ENCODE measurements at places on chromosomes 4 and X. TPM values are rescaled to one million over a fixed set of nuclear protein-coding genes. Genes with fewer than 3 reads are reported as not detected.
A peak's percentile ranks its signal among the peaks of the same experiment; 100 is the strongest.

CTAG1A gene
- not detected for total RNA-seq

GRCh38 chrX:48083212-48083611 is 11.8 kb upstream of the ZNF630 start:
- no peaks in the 10 kb centered on the region for H3K36me3 ChIP-seq
- H3K4me3 ChIP-seq: no peak overlapping the region
- no peaks in the 10 kb centered on the region for H3K27me3 ChIP-seq
- no peak overlapping the region for H3K27ac ChIP-seq
- no peak for DNase-seq

- no peaks in the 10 kb centered on the region for H3K36me3 ChIP-seq
- no peak for DNase-seq
- no peaks in the 10 kb centered on the region for H3K27me3 ChIP-seq
- no peak overlapping the region for H3K4me3 ChIP-seq
- no peaks in the 10 kb centered on the region for H3K4me1 ChIP-seq
- H3K27ac ChIP-seq: no peak overlapping the region
Measured at GRCh38 chr4:26732356-26732755, 128.3 kb upstream of the STIM2 start.

DNA sequence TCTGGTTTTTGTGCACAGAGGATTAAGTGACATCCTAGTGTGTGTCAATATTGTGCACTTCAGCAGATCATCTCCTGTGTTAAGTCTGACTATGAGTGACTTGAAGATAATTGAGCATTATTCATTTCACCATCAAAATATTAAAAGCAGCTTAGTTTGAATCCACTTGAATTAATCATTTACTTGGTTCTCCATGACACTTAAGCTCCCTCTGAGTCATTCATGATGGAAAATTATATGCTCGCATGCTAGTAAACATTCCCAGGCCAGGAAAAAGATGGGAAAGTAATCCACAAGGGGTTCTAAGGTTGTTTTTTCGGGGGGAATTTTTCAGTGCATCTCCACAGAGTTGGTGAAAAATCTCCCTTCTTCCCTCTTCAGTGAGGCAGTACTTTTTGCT is 97.2 kb upstream of the EOLA2 start:
- H3K27me3 ChIP-seq: no peaks in the 10 kb centered on the region
- H3K4me3 ChIP-seq: no peak overlapping the region
- no peaks in the 10 kb centered on the region for H3K36me3 ChIP-seq
- no peaks in the 10 kb centered on the region for H3K4me1 ChIP-seq
- no peak overlapping the region for H3K27ac ChIP-seq

HS6ST2 gene
- total RNA-seq: 0.87 TPM

GLA gene
- total RNA-seq: 46.3 TPM

TREX2 gene
- total RNA-seq: 1.2 TPM

GRCh38 chrX:65673857-65674203 is 6.4 kb downstream of the MSN start:
- peak overlapping the region; percentile 51 for H3K27ac ChIP-seq
- H3K4me3 ChIP-seq: peak overlapping the region; percentile 14
- no peaks in the 10 kb centered on the region for H3K36me3 ChIP-seq
- no peak for DNase-seq
- H3K27me3 ChIP-seq: no peaks in the 10 kb centered on the region

CLDN22 gene
- total RNA-seq: not detected

- no peak overlapping the region for H3K27ac ChIP-seq
- no peaks in the 10 kb centered on the region for H3K4me1 ChIP-seq
- H3K4me3 ChIP-seq: no peak overlapping the region
- H3K27me3 ChIP-seq: no peaks in the 10 kb centered on the region
Measured at GRCh38 chrX:68584221-68584620, 63.2 kb upstream of the STARD8 start.

DNA sequence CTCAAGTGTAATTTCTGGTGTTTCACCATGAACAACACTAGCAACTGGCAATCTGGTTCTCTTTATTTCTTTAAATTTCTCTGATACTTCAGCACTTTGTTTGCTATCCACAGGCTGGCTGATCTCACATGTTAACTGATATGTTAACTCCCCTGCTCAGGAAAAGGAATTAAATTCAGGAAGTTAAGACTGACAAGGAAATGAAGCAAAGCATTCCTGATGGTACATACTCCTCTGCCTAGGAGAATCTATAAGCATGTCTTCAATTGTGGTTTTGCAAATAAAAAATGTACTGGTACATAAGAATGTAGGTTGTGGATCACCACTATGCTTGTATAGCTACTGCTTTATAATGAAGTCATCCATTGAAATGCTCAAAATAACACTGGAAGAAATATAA is 1119.2 kb upstream of the INTU start:
- no peaks in the 10 kb centered on the region for H3K36me3 ChIP-seq
- no peak overlapping the region for H3K4me3 ChIP-seq
- no peak for DNase-seq
- H3K27me3 ChIP-seq: no peaks in the 10 kb centered on the region
- H3K4me1 ChIP-seq: no peaks in the 10 kb centered on the region

DNA sequence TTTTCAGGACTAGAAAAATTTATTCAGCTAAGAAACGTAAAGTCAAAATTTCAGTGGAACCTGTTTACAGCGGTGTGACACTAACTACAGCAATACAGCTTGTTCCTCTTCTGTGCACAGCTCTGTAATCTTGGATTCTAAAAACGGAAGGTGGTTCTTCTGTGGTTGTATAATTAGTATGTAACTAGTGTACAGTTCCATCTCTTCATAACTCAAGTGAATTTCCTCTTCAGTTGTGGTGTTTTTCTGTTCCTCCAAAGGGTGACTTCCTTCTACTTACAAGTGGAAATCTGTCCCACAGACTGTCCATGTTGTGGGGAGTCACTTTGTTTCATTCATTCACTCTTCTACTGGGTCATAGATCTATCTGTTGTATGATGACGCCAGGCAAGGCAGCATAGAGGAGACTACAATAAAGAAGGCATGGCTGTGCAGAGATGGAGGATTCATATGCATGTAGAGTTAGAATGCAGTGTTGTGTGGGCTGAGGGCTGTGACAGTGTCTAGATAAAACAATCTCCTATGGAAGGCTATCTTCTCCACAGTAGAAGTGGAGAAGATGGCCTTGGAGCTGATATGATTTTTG is 5.4 kb downstream of the DAPP1 start:
- H3K27me3 ChIP-seq: no peaks in the 10 kb centered on the region
- no peak overlapping the region for H3K27ac ChIP-seq
- H3K36me3 ChIP-seq: no peaks in the 10 kb centered on the region
- no peaks in the 10 kb centered on the region for H3K4me1 ChIP-seq
- DNase-seq: no peak
- H3K4me3 ChIP-seq: no peak overlapping the region

DNA sequence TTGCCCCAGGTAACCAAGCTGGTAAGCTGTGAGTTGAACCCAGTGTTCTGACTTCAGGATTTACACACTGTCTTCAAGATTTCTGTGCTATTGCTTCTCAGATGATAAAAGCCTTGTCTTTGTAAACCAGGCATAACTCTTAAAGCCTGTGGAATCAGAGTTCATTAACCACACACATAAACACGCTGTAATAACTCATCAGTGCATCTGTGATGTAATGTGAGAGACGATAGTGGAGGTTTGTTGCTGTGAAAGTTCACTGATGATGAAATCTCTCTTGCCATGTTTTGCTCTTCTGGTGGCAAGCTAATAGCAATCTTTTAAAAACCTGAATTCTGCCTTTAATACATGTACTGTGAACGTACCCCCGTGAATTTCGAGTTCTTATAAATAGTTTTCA is 41.5 kb downstream of the CLCN4 start:
- H3K4me3 ChIP-seq: no peak overlapping the region
- H3K27ac ChIP-seq: no peak overlapping the region
- DNase-seq: no peak
- H3K4me1 ChIP-seq: no peaks in the 10 kb centered on the region

GRCh38 chr4:36549252-36549651 is 267.8 kb downstream of the DTHD1 start:
- no peak for DNase-seq
- no peaks in the 10 kb centered on the region for H3K4me1 ChIP-seq
- no peaks in the 10 kb centered on the region for H3K36me3 ChIP-seq
- no peaks in the 10 kb centered on the region for H3K27me3 ChIP-seq

GRCh38 chr4:157806184-157806583 is 366.6 kb downstream of the GASK1B start:
- no peaks in the 10 kb centered on the region for H3K27me3 ChIP-seq
- H3K27ac ChIP-seq: no peak overlapping the region
- H3K36me3 ChIP-seq: no peaks in the 10 kb centered on the region

FABP2 gene
- not detected for total RNA-seq

Data from upper lobe of right lung (tissue), 1 donor.